ENCODE measurements at places on chromosomes 1 and 21.
A peak's percentile ranks its signal among the peaks of the same experiment; 100 is the strongest.

- no peak for DNase-seq
These were observed 25.9 kb upstream of the TARDBP start for GRCh38 chr1:10986525-10986890.

- DNase-seq: no peak
These were observed 3.1 kb downstream of the BNIPL start for GRCh38 chr1:151039521-151039920.

DNA sequence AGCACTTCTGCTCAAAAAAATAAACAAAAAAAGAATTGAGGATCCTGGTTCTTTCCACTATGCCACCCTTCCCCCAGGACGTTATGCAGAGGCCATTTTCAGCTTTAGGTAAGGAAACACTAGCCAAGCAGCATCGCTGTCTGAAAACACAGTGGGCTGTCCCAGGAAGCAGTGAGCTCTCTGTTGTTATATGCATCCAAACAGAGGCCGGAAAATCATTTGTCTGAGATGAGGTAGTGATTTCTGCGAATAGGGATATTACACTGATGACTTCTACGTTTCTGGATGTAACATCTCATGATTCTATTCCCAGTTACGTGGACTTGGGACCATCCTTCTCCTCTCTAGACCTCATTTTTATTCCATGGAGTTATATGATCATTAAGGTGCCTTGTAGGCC is 137.2 kb downstream of the OMA1 start:
- no peak for DNase-seq

DNA sequence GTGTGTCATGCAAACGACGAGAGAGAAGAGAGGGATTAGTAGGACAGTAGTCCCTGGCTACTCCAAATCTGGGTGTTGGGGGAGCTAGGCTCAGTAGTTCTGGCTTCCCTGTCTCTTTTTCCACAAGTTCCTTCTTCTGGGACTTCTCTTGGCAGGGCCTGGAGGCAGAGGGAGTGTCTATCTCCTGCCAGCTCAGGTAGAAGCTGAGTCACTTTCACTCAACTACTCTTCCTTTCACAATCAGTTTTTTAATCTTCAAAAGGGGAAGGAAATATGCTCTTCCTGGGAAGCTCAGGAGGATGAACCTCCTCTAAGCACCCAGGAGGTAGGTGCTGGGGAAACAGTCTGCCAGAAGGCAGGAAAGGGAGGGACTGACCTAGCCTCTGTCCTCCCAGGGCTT is 35.2 kb upstream of the MAGOH start:
- peak; percentile 48 for DNase-seq
